Stomach (tissue), 19 donors: ENCODE measurements at places on chromosomes 12 and 14. TPM values are rescaled to one million over a fixed set of nuclear protein-coding genes. Genes with fewer than 3 reads are reported as not detected.

DNA sequence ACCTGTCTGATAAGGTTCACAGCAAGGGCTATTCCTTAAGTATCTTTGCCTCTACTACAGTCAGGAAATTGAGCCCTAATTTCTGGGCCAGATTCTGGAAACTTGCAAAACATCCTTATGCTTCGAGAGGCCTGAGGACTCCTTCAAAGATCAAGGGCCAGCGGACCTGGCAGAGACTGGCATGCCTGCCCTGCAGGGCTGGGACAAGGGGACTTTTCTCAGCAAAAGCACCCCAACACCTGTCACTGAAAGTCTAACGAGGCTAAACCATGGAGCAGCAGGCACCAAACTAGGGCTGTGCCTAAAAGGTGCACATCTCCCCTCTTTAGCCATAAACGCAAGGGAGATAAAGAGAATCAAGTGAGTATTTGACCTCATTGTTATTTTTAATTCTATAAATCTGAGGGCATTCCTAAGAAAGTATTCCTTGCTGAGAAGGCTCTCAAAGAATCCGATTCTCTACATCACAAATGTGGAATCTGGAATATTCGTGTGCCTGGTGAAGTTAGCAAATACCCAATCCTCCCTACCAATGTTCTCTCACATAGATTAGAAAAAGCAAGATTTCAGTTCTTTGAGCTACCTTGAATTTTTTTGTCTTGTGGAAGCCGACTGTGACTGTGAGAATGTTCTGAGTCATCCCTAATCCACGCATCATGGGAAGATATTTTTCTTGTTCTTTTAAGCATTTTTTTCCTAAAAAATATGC, 328.2 kb upstream of the NOVA1 start:
- H3K27me3 ChIP-seq: no peaks in the 10 kb centered on the region
- no peaks in the 10 kb centered on the region for H3K4me1 ChIP-seq
- no peak for DNase-seq
- H3K4me3 ChIP-seq: no peak overlapping the region

ENDOU gene
- 1.8 TPM for total RNA-seq

DNA sequence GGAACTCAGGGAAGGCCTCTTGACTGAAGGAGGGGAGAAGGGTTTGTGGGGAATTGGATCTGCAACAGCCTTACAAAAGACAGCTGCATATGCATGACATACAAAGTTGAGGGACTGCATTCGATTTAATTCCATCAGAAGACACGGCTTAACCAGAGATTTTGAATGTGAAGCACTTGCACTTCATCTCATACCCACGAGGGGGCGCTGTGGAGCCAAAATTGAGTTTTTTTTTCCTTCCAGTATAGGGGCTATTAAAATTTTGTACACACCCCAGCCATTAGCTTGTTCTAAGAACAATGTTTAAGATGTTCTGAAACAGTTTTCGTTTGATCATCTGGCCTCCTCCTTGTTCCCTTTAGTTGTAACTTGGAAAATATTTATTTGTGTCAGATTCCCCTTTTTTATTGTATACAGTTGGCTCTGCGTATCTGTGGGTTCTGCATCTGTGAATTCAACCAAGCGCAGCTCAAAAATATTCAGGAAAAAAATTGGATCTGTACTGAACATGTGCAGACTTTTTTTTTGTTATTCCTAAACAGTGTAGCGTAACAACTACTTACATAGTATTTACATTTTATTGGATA, 1.6 kb downstream of the SUDS3 start:
- peak overlapping the region; percentile 87 for H3K27ac ChIP-seq
- H3K4me3 ChIP-seq: peak overlapping the region; percentile 100
- H3K27me3 ChIP-seq: no peaks in the 10 kb centered on the region
- H3K4me1 ChIP-seq: peaks cover 49% of the 10 kb centered on the region
- peak; percentile 78 for DNase-seq
- H3K36me3 ChIP-seq: peaks cover 11% of the 10 kb centered on the region

- no peaks in the 10 kb centered on the region for H3K27me3 ChIP-seq
- H3K4me1 ChIP-seq: no peaks in the 10 kb centered on the region
- no peak overlapping the region for H3K27ac ChIP-seq
- no peak overlapping the region for H3K4me3 ChIP-seq
- DNase-seq: no peak
These were observed 347.8 kb downstream of the KCNH5 start for GRCh38 chr14:62697461-62697860.

- no peak overlapping the region for H3K27ac ChIP-seq
- no peak overlapping the region for H3K4me3 ChIP-seq
- peaks cover 32% of the 10 kb centered on the region for H3K36me3 ChIP-seq
These were observed 9.1 kb downstream of the CEP170B start for GRCh38 chr14:104874110-104874531.

PTMS gene
- total RNA-seq: 261 TPM

- H3K27me3 ChIP-seq: no peaks in the 10 kb centered on the region
- no peaks in the 10 kb centered on the region for H3K4me1 ChIP-seq
- H3K4me3 ChIP-seq: no peak overlapping the region
- H3K36me3 ChIP-seq: no peaks in the 10 kb centered on the region
These were observed 272.4 kb upstream of the NPAS3 start for GRCh38 chr14:32666308-32666707.

- peaks cover 41% of the 10 kb centered on the region for H3K4me1 ChIP-seq
- H3K27me3 ChIP-seq: no peaks in the 10 kb centered on the region
- no peak for DNase-seq
- peak overlapping the region; percentile 11 for H3K27ac ChIP-seq
- H3K36me3 ChIP-seq: no peaks in the 10 kb centered on the region
These were observed 39.1 kb downstream of the TSPAN9 start for GRCh38 chr12:3116106-3116844.

CYP46A1 gene
- total RNA-seq: not detected

ALG10B gene
- total RNA-seq: 10.3 TPM

DNA sequence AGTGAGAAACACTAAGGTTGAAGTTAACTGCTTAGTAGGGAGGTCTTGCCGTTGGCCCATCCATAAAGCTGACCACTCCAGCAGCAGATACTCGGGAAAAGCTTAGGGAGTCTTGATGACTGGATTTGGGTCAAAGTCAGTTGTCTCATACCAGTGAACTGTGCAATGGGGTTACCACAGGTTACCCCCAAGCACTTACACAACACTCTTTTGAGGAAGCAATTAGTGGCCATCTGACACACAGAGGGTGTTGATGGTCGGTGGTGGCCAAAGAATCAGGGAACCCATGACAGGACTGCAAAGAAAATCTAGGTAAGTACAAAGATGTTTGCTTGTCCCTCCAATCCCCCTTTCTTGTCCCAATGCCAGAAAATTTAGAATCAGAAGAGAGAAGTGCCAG, 410.2 kb downstream of the APAF1 start:
- no peaks in the 10 kb centered on the region for H3K36me3 ChIP-seq
- H3K27me3 ChIP-seq: no peaks in the 10 kb centered on the region
- no peak overlapping the region for H3K4me3 ChIP-seq
- DNase-seq: no peak
- H3K27ac ChIP-seq: no peak overlapping the region

GRCh38 chr14:70881549-70882177, 25.6 kb upstream of the PCNX1 start:
- peak overlapping the region; percentile 73 for H3K27ac ChIP-seq
- H3K27me3 ChIP-seq: no peaks in the 10 kb centered on the region
- H3K36me3 ChIP-seq: no peaks in the 10 kb centered on the region

UTP20 gene
- 7.8 TPM for total RNA-seq

TBK1 gene
- total RNA-seq: 45.5 TPM

MUCL1 gene
- total RNA-seq: not detected

ADAM21 gene
- total RNA-seq: not detected

ALX1 gene
- not detected for total RNA-seq

DNA sequence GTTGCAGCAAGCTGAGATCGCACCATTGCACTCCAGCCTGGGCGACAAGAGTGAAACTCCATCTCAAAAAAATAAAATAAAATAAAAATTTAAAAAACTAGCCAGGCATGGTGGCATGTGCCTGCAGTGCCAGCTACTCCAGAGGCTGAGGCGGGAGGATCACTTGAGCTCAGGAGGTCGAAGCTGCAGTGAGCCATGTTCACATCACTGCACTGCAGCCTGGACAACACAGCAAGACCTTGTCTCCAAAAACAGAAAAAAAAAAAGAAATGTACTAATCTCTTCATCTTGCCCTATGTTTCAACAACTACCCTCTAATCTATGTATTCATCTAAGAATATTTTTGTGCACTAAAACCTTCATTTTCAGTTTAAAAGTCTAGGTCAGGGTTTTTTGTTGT, 6.5 kb downstream of the NAA25 start:
- no peaks in the 10 kb centered on the region for H3K27me3 ChIP-seq
- H3K36me3 ChIP-seq: peaks cover 32% of the 10 kb centered on the region
- peaks cover 54% of the 10 kb centered on the region for H3K4me1 ChIP-seq
- H3K4me3 ChIP-seq: no peak overlapping the region

GRCh38 chr12:94561943-94562411, 88.4 kb downstream of the TMCC3 start:
- H3K36me3 ChIP-seq: no peaks in the 10 kb centered on the region
- peak; percentile 43 for DNase-seq
- no peaks in the 10 kb centered on the region for H3K27me3 ChIP-seq

BCL11B gene
- total RNA-seq: 1.3 TPM

TOGARAM1 gene
- total RNA-seq: 2.9 TPM

DNA sequence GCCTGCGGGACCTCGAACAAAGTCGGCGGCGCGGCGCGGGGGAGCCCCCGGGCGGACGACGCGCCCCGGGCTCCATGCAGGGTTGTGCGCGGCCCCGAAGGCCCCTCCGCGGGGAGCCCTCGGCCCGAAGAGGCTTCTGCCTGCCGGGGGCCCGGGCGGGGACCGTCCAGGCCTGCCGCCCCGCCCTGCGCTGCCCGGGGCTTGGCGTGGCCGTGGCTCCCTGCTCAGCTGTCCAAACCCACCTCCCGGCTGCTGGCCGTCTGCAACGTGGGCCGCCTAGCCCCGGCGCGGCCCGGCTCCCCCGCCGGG, 670 bp downstream of the DYRK2 start:
- no peaks in the 10 kb centered on the region for H3K36me3 ChIP-seq
- peaks cover 25% of the 10 kb centered on the region for H3K4me1 ChIP-seq

DNA sequence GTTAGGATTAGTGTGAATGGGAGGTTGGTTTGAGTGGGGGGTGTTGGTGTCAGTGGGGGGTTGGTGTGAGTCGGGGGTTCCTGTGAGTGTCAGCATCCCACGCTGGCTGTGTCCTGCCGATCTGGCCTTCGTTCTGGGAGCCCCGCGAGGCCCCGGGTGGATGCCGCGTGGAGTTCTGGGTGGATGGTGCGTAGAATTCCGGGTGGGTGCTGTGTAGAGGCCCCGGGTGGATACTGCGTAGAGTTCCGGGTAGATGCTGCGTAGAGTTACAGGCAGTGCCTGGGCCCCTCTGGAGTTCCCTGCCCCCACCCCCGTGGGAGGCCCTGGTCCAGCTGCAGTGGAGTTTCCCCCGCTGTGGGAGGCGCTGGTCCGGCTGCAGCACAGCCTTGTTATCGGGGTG, 8.7 kb downstream of the NOC4L start:
- peaks cover 9% of the 10 kb centered on the region for H3K4me1 ChIP-seq
- H3K36me3 ChIP-seq: peaks cover 13% of the 10 kb centered on the region
- no peak overlapping the region for H3K4me3 ChIP-seq
- no peaks in the 10 kb centered on the region for H3K27me3 ChIP-seq
- no peak overlapping the region for H3K27ac ChIP-seq

GRCh38 chr12:78038541-78038940, 207.8 kb downstream of the NAV3 start:
- H3K4me1 ChIP-seq: no peaks in the 10 kb centered on the region
- no peaks in the 10 kb centered on the region for H3K36me3 ChIP-seq
- no peak for DNase-seq
- H3K4me3 ChIP-seq: no peak overlapping the region
- H3K27me3 ChIP-seq: no peaks in the 10 kb centered on the region

DNA sequence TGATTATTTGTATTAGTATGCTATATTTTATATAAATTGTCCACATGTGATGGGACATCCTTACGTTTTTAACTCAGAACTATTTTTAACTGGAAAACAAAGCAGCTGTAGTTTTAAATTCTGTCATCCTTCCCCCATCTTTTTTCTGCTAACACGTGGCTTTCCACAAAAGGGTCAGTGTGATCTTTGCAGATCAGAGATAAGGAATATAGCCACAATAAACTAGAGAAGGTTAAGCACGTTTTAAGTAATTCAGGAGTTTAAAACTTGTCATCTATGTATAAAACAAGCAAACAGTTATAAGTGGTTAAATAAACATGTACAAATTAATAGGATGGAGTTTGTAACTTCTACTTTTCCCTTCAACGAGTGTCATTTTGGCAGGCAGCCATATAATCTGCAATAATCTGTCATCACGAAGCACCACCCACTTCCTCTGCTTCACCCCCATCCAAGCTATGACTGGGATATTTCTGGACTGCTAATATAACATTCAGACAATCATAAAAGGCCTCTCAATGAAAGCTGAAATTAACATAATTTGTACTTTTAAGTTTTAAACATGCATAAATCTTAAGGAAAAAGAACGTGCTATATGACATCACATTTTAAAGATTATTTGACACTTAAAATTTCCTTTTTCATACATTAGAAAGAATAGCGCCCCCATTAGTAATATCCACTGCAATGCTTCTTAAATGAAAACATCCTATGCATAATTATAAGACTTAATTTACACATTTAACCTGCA, 15.3 kb downstream of the TAOK3 start:
- peak overlapping the region; percentile 62 for H3K27ac ChIP-seq
- DNase-seq: no peak
- peaks cover 29% of the 10 kb centered on the region for H3K4me1 ChIP-seq
- H3K4me3 ChIP-seq: no peak overlapping the region
- no peaks in the 10 kb centered on the region for H3K36me3 ChIP-seq

DNA sequence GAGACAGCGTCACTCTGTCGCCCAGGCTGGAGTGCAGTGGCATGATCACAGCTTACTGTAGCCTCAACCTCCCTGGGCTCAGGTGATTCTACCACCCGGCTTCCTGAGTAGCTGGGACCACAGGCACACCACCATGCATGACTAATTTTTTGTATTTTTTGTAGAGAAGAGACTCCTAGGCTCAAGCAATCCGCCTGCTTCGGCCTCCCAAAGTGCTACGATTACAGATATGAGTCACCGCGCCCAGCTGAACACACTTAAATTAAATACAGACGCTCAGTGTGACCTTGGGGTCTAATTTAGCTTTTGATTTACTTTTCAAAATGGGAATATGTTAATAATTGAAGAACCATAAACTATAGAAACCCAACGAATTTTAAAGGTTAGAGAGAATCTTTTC, 77.2 kb downstream of the C2CD5 start:
- no peaks in the 10 kb centered on the region for H3K27me3 ChIP-seq
- no peak for DNase-seq
- H3K4me3 ChIP-seq: no peak overlapping the region
- peaks cover 57% of the 10 kb centered on the region for H3K36me3 ChIP-seq

- H3K27me3 ChIP-seq: peaks cover 13% of the 10 kb centered on the region
- H3K36me3 ChIP-seq: no peaks in the 10 kb centered on the region
- no peak overlapping the region for H3K27ac ChIP-seq
- peak overlapping the region; percentile 57 for H3K4me3 ChIP-seq
These were observed 875 bp downstream of the HSPA2 start for GRCh38 chr14:64541261-64541971.

- DNase-seq: no peak
- no peaks in the 10 kb centered on the region for H3K4me1 ChIP-seq
- no peaks in the 10 kb centered on the region for H3K36me3 ChIP-seq
- no peaks in the 10 kb centered on the region for H3K27me3 ChIP-seq
- no peak overlapping the region for H3K4me3 ChIP-seq
These were observed 84.1 kb downstream of the IGF1 start for GRCh38 chr12:102396276-102396675.

- DNase-seq: peak; percentile 17
- H3K4me1 ChIP-seq: no peaks in the 10 kb centered on the region
- H3K36me3 ChIP-seq: no peaks in the 10 kb centered on the region
- H3K4me3 ChIP-seq: no peak overlapping the region
- H3K27ac ChIP-seq: no peak overlapping the region
- H3K27me3 ChIP-seq: no peaks in the 10 kb centered on the region
These were observed 17.0 kb upstream of the NUBPL start for GRCh38 chr14:31543969-31544799.

FGD6 gene
- 11.6 TPM for total RNA-seq

FIGNL2 gene
- 1.4 TPM for total RNA-seq

PLEKHG7 gene
- not detected for total RNA-seq
